Spleen (tissue), 13 donors: ENCODE measurements at places on chromosomes 7 and 10.
A peak's percentile ranks its signal among the peaks of the same experiment; 100 is the strongest.

- no peak for DNase-seq
These were observed 104.9 kb downstream of the SPDYE5 start for GRCh38 chr7:75596727-75597614.

GRCh38 chr10:131656431-131656841, 244.4 kb upstream of the PPP2R2D start:
- peak; percentile 80 for DNase-seq

DNA sequence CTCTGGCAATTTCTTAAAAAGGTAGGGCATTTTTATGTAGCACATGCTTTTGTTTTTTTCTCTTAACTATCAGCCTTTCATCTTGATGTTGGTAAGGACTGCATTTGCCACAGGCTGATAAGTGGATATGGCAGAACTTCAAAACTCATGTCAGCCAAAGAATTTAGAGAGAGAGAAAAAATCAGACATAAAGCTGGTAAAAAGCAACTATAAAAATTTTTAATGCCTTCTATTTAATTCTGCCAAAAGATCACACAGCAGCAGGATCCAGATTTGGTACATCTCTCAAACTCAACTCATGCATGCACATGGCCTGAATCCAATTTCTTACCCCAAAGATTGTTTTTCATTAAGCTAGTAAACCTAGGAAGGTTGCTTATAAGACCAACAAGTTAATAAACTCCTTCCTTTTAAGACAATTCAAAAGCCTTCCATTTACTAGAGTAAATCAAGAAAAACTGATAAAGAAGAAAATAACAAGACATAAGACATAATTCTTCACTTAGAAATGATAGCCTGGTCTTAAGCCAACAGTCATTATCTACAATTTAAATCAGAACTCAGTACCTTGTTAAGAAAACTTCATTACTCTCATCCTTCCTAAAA, 69.3 kb downstream of the GLI3 start:
- no peak for DNase-seq

DNA sequence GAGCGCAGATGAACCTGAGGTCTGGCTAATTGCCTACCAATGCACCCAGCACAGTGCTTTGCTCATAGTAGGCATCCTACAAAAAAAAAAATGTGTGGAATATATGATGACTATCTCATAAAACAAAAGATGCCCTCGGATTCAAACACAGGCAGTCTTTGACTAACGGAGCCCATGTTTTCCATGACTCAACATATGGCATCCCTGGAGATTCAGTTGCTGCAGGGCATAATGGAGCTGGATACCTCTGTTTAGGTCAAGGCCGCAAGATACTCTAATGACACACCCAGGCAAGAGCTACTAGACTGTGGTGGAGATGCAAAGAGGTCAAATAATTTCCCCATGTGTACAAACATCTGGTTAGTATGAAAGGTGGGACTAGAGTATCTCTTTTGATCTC, 16.3 kb downstream of the CUBN start:
- DNase-seq = no peak

- peak; percentile 34 for DNase-seq
These were observed 41.7 kb upstream of the DUSP5 start for GRCh38 chr10:110456046-110456445.

DNA sequence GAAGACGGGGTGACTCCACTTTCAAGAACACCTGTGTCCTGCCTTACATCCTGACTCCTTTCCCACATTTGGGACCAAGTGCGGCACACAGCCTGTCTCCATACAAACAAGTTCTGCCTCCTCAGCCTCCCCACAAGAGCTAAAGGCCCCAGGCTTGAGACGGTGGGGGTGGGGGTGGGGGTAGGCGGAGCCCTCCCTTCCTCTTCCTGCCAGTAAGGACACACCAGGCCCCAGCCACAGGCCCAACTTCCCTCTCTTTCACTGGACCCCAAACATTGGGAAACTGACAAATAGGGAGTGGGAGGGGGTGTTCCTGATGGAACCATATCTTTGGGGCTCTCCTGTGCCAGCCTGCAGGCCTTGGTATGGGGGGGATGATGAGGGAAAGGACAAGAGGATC, 4.6 kb downstream of the CDK5 start:
- no peak for DNase-seq

DNA sequence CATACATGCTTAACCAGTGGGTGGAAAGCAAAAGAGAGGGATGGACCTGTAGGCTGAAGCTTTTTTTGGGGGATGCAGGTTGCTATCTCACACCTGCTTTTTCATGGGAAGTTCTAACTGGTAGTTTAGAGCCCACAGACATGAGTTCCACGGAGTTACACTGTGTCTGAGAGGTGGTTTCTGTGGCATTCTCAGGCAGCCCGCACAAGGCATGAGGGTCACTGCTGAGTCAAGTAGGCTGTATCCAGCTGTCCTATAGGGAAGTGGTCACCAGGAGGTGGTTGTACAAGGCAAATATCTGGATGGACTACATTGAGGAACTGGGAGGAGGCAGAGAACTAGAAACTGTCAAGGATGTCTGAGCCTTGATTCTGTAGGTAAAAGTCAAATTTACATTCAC, 351.0 kb upstream of the POM121L12 start:
- no peak for DNase-seq

- DNase-seq = no peak
These were observed 40.0 kb downstream of the TNKS2 start for GRCh38 chr10:91838199-91838598.

DNA sequence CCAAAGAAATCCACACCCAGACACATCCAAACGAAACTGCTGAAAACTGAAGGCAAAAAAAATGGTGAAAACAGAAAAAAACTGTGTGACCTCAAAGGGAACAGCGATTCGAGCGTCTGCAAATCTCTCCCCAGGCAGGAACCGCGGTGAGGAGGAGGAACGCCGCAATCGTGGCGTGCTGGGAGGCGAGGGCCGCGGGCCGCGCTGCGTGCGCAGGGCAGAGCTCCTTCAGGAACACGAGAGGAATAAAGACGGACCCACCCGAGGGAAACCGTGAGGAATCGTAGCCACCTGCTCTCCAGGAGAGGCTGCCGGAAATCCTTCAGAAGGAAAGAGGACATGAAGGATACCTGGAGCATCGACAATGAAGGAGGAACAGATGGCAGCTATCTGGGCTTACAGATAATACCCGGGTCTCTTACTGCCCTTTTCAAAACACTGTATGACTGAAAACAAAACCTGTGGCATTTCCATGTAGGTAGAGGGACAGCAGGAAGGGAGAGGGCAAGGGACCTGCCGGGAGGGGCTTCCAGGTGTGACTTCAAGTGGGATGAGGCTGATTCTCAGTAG, 266.0 kb downstream of the MAD1L1 start:
- peak; percentile 60 for DNase-seq

GRCh38 chr7:51316666-51317581, at the start of gene COBL:
COBL (minus strand) TSS chr7:51316809; CDS start chr7:51316633, 176 bp downstream.
- DNase-seq = no peak

DNA sequence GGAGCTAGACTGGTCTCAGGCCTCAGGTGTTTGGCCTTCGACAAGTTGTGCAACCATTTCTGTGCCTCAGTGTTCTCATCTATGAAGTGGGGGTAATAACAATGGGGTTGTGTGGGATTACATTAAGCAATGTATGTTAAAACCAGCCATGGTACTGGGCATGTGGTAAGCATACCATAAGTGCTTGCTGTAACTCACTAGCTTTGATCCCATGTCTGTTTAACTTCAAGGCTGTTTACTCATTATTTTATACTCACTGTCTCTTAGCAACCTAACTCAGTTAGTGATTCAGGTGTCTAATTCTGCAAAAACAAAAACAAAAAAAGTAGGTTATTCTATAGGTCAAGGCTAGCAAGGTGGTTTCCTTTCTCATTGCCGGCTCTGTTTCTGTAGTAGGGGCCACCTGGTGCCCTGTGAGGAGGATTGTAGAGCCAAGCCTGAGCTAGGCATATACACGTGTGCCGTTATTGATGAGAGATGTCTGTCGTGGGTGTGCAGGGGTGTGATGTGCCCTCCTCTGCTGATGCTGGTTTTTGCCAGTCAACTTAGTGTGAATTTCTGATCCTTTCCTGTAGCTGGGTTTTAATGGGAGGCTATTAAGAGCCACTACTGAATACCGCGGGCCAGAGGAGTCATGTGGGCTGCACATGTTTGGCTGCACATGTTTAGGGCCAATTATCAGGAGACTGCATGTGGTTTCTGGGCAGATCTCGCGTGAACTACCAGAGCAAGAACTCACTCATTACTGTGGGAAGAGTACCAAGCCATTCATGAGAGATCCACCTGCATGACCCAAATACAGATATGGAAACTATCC, 56.2 kb downstream of the EEPD1 start:
- DNase-seq = no peak
